Stimulated activated CD8-positive, alpha-beta memory T cell treated with anti-CD3 and anti-CD28 coated beads, Interleukin-12 subunit alpha, Interleukin-12 subunit beta, amount 100 ng/mL, for 1 hour (primary cell): ENCODE measurements at places on chromosomes 1 and 21.

DNA sequence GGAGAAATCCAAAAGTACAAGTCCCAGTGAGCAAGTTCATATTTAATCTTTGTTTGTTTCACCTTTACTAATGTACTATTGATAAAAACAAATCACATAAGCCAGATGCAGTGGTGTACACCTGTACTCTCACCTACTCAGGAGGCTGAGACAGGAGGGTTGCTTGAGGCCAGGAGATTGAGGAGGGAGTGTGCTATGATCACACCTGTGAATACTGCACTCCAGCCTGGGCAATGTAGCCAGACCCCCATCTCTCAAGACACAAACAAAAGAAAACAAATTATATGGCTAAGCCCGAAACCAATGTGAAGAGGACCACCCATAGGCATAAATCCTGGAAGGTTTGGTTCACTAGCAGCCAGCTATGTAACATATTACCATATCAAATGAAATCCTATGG is 9.6 kb upstream of the USP24 start:
- no peak for DNase-seq

GRCh38 chr1:100927276-100927675 is 31.4 kb downstream of the SLC30A7 start:
- DNase-seq: peak; percentile 37

DNA sequence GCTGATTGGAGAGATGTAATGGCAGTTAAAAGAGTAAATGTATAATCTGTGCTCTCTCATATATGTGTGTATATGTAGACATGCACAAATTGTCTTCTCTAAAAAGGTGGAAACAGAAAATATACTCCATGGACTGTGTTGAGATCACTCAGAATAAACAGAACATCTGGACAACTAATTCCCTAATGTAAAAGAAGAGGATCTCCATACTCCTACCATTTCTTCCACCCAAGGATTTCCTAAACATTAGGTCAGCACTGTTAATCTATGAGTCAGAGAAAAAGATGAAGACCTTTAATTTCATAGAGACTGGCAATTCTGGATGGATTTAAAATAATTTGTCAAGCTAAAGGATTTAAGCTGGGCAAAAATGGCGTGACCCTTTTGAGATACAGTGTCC is 80.1 kb downstream of the ESRRG start:
- DNase-seq: no peak

GRCh38 chr1:234281826-234282489 is 91.3 kb upstream of the COA6 start:
- DNase-seq: no peak

DNA sequence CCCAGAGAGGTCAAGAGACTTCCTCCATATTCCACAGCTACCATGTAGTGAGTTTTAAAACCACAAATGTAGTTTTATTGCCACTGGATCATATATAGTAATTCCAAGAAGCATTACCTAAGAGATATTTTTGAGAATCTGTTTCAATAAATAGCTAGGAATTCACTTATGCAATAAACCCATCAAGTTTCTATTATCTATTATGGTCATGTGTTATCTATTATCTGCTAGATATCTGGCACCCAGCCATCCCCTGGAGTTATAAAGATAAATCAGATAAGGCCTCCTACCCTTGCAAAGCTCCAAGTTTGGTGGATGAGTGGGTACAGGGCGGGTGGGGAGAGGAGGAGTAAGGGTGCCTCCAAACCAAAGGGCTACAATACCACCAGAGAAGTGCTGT is 10.3 kb upstream of the VWA5B1 start:
- DNase-seq: no peak

DNA sequence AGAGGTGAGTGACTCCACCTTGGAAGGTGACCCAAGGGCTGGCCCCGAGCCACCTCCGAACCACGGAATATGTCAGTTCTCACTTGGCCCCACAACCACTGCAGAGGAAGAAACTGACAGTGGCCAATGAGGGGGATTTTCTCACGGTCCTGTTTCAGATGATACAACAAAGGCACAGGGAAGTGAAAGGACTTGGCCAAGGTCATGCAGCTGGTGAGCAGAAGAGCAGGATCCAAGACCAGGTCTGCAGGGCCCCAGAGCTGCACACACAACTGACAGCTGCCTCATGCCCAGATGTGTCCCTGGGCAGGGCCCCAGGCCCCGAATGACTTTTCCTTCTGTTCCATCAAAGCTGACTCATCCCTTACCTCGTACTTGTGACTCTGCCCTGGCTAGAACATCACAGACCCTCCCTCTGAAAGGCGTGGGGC is 25.8 kb upstream of the EVA1B start:
- no peak for DNase-seq

DNA sequence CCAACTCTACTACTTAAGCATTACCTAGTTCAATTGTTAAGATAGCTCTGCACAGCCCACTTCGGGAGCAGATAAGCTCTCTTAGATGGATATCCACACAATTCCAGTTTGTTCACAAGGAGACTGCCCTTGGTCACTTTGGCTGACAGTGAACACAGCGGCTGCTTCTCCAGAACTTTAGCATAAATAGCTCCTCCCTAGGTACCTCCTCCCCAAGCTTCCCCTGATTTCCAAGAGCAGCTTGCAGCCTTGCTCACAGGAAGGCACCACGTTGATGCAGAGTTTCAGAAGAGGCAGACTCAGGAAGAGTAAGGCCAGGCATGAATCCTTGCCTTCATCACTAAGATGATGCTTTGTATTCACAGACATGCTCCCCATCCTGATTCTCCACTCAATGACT is 24.7 kb downstream of the TFF3 start:
- DNase-seq: no peak

DNA sequence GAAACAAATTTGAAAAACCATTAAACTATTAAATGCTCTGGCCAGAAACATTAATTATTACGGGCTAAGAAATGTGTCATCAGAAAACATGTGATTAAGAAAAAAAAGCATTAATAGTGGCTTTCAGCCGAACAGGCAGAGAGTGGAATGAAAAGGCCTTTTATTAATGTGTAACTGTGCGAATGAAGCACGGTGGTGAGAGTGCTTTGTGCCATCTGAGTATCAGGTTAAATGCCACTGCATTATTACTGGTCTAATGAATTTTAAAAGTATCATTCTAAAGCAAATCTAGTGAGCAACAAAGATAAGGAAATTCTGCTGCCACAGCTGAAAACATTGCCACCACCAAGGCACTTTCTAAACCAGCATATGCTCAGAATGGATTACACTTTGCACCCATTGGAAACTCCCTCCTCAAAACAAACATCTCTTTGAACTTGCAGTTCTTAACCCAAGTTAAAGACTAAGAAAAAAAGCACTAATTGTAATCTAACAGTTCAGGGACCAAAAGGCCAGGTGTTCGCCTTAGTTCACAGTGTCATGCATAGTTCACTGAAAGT is 30.0 kb upstream of the SSX2IP start:
- no peak for DNase-seq

DNA sequence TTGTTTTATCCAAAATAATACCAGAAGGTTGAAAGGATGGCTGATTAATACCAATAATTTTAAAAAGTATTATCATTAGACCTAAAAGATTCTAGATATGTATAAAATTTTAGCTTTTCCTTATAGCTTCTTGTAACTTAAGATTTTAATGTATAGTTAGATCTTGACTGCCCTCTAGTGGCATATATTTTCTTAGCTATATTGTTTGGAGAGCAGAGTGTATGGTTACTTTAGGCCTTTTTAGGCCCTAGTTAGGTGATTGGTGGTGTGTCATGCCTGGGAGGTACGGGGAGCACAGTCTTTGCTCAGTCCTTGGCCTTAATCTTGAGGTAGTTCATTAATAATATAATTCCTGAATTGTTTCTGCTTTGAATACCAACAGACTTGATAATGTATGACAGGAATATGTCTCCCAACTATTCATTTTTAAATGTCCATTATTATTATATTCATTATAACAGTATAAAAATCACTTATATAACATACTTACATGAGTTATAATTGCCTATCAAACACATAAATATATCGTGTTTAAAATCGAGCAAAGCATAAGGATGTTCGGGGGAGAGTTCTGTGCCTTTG is 328.4 kb downstream of the ZP4 start:
- DNase-seq: no peak

DNA sequence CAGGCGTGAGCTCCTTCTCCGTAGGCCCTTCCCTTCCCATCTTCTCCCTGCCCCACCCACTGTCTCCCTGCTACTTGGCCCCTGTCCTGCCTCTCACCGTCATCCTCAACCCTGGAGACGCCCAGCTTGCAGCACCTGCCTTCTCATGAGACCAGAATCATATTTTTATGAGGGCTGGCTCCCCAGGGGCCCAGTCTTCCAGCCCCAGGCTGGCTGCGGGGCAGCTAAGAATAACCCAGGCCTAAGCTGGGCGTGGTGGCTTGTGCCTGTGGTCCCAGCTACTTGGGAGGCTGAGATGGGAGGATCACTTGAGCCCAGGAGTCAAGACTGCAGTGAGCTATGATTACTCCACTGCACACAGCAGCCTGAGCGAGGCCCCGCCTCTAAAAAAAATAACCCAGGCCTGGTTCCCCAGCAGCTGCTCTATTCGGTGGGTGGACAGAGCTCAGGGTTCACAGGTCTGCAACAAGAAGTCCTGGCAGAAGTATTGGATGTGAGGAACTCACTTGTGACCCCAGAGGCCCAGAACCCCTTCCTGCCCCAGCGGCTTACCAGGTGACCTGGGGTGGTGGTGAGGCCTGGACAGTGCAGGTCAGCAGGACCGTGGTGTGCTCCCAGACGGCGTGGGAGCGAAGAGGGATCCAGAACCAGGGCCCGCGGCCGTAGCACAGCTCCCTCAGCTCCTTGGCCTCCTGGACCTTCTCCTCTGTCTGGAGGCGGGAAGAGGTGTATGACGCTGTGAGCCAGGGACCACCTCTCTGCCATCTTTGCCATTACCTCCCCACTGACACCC is 6.4 kb downstream of the MYOM3 start:
- no peak for DNase-seq

- no peak for DNase-seq
Measured at GRCh38 chr21:31476263-31477022, 132.4 kb upstream of the TIAM1 start.

GRCh38 chr1:17763417-17763816 is 8.3 kb downstream of the ACTL8 start:
- DNase-seq: no peak

GRCh38 chr1:204633665-204634064 is 51.9 kb downstream of the LRRN2 start:
- no peak for DNase-seq

DNA sequence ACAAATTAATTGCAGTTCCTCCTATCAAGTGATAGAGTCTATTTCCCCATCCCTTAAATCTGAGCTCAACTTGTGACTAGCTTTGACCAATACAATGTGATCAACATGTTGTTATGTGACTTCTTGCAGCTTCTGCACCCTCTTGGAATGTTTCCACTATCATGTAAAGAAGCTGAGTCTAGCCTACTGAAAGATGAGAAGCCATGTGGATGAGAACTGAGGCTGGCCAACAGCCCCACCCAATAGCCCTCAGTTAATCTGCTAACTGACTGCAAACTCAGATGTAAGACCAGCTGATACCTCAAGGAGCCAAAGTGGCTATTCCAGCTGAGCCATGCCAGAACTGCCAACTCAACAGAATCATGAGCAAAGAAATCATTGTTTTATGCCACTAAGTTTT is 44.0 kb downstream of the LYST start:
- DNase-seq: no peak

DNA sequence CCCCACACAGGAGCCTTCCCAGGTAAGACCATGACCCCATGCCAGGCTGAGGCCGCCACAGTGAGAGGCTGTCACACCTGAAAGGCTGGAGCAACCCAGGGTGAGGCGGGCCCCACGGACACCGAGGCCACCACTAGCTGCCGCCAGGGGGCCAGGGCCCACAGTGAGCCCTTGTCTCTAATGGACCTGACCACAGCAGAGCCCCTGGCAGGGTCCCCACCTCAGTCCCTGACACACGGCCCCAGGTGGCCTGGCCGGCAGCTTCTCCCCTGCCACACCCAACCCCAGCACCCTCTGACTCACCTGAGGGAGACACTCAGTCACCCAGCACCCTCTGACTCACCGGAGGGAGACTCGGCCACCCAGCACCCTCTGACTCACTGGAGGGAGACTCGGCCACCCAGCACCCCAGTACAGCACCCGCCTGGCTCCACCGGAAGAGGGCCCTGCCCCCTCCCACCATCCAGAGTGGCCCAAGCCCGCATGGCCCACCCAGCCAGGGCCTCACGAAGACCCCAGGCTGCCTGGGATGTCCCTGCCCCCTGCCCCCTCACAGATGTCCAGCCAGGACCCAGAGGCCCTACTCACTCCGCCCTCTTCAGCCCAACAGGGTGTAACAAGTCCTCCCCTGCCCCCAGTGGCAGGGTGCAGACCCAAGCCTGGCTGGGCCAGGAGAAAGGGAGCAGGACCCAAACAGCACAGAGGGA is 4.4 kb downstream of the DVL1 start:
- no peak for DNase-seq

DNA sequence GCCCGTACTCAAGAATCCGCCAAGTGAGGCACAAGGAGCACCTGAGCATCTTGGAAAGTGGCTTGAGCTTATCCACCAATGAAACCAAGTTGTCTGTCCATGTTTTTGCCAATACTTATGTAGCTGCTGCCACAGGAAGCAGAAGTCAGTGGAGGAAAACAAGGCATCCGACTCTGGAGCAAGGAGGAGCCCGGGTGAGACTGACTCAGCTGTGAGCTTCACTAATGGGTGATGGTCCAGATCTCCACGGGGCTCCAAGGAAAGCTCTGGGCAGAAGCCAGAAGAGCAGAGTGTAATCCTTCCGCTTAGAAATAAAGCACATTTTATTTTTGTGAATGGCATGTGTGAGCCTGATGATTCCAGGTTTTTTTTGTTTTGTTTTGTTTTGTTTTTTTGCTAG is 12.3 kb upstream of the SSR2 start:
- DNase-seq: no peak

DNA sequence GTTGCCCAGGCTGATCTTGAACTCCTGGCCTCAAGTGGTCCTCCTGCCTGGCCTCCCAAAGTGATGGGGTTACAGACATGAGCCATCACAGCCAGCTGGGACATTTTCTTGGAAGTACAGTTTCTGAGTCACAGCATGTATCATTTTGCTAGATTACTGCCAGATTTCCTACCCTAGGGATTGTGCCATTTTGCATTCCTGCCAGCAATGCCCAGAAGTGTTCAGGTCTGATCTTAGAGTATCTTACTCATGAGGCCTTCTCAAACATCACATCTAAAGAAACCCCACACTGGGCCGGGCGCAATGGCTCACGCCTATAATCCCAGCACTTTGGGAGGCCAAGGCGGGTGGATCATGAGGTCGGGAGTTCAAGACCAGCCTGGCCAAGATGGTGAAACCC is 10.2 kb downstream of the BMP8A start:
- no peak for DNase-seq
